ENCODE measurements at places on chromosomes 7 and 10.

DNA sequence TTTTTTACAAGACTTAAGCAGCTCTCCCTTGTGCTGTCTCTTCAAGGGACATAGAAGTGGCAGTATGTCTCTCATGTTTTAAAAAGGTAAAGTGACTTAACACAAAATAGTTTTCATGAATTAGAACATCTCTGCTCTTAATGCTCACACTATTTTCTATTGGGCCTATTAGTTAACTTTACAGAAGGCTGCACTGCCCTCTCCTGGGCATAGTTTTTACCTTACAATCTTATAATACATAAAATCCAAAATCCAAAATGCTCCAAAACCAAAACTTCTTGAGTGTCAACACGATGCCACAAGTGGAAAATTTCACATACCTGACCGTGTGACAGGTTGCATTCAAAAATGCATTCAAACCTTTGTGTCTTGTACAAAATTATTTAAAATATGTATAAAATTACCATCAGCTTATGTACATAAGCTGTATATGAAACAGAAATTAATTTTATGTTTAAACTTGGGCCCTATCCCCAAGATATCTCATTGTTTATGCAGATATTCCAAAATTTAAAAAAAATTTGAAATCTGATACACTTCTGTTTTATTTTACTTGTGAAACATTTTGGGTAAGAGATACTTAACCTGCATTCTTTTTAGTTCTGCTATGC, 25.8 kb downstream of the TES start:
- peak; percentile 51 for DNase-seq

DNA sequence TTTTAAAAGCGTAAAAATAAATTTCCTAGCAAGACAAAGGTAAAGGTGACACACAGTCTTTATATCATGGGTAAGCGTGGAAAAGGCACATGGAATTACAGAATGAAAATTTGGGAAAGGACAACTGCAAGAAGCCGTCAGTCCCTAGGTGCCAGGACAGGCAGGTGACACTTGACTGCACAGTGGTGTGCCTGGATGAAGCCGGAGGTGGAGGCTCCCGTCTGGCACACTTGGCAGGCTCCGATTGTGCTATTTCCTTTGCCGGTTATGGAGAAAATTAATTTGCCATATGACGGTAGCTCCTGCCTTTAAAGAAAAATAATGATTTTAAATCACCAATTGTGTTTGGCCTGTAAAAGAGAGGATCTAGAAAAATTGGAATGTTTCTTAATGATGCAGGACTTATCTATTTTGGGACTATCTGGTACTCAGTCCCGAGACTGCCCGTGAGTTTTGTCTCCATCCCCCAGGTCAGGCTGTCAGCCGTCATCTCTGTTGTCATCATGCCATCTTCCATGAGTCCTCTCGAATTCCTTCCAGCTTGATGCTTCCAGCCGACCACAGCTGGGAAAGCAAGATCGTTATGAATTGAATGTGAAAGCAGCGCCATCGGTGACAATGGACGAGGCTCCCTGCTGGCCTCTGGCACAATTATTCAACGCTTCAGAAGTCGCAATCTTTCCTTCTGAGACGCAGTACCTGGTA, 56.2 kb upstream of the MGMT start:
- DNase-seq, result no peak

DNA sequence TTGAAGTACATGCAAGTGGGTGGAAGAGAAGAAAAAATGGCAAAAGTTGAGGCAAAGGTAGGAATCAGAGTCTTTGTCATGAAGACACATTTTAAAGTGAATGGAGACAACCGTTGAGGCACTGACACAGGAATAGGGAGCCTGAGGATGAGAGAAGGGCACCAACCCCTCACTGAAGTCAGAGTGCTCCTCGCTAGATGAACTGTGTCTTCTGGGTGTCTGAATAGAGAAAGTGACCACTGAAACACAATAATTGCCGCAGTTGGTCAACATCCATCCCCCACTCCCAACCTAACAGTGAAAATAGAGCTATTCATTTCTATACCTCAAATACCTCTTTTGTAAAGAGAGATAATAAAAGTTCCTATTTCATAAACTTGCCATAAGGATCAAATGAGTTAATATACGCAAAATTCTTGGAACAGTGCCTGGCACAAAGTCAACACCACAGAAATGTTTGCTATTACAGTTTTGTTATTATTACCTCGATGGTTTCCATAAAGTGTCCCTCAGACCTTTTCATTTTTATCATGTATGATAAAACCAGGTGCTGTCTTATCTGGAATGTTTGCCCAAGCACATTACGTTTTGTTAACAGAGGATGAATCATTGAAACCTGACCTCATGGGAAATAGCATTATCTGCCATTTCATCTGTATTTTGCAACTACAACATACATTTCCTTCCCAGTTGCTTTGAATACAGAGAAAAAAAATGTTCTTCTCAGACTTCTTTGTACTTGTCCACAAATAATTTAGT, 61.8 kb upstream of the SP4 start:
- no peak for DNase-seq

- no peak for DNase-seq
Observed at GRCh38 chr10:28090506-28090905, 91.6 kb upstream of the ODAD2 start.

GRCh38 chr10:78927257-78927995, 141.3 kb upstream of the ZMIZ1 start:
- no peak for DNase-seq

DNA sequence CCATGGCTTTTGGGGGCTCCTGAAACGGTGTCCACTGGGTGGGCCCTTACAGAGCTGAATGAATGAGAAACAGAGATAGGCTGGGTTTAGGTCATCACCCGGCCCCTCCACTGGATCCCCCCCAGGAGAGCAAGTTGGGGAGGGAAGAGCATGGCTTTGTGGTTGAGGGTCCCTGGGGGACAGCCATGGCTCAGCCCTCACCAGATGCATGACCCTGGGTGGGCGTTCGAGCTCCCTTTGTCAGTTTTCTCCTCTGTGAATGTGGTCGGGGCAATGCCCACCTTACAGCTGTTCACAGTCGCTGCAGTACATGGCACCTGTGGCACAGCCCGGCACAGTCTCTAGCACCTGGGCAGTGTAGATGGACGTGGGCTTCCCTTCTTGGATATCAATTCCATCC, 40.6 kb upstream of the CXCL12 start:
- DNase-seq, result no peak

DNA sequence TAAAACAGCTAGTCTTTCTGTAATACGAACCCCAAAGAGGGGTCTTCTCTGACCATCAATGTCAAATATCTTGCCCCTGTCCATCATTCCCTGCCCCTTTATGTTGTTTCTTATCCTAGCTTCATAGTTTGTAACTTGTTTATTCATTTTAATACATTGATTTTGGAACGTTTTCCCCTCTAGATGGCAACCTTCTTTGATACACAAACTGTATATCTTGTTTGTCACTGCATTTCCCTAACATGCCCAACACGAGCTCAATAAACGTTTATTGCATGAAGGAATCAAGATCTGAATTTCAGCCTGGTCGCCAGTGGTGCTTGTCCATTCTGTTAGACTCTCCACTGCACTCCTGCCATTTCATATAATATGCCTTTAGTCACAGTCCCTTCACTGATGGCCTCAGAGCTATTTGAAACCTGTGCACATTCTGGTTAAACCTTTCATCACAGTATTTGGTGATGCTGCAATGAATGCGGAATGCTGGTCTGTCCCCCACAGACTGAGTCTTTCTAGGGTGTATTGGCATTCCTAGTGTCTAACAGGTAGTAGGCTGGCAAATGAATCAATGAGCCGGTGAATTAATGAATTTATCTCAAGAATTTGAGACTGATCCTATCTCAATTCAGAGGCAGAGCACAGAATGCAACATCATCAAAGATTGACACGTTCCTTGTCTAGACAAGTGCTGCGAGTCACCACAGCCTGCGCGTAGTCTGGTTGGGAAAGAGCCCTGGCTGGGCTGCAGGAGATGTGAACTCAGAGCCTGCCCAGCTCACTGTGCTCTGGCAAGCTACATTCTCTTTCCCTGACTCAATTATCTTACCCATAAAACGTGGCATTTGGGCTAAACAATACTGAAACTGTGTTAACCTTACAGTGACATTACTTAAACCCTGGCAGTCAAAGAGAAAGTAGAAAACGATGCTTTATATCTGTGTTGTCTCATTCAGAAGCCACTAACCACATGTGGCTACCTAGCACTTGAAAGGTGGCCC, 55.2 kb upstream of the FRMD4A start:
- DNase-seq, result no peak

- DNase-seq, result no peak
Observed at GRCh38 chr10:64312876-64313275, 791.7 kb downstream of the REEP3 start.

DNA sequence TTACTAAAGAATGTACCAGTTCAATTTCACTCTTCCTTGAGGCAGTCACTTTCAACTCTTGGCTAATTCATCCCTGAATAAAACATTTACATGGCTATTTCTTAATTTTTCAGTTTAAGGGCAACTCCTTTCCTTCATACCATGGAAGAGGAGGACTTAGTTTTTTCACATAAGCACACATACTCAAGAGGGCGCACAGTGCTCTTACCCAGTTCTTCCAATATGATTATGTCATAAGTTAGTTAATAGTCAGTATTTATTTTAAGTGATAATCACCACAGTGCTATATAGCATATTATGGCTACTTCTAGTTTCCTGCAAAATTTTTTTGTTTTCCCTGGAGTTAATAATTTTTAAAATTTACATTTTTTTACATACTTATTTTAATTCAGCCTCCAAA, 58.6 kb downstream of the SND1 start:
- DNase-seq, result no peak

DNA sequence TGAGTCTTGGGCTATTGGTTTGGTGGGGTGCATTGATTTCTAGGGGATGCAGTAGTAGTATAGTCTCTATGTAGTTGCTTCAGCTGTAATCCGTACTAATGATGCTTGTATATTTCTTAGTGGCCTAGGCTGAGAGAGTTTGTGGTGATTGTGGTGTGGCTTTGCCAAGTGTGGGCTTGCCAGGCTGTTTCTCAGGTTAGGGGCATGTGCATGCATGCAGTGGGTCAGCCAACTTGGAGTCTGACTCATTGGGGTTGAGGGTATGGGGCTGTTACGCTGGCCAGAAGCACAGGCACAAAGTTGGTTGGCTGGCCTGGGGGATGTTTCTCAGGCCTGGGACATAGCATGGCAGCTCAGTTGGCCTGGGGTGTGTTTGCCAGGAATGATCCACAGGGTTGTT, 25.7 kb upstream of the PLA2G12B start:
- no peak for DNase-seq

GRCh38 chr10:1535301-1535965, 201.9 kb downstream of the ADARB2 start:
- no peak for DNase-seq

GRCh38 chr7:20282959-20283358, 47.7 kb upstream of the ITGB8 start:
- no peak for DNase-seq

DNA sequence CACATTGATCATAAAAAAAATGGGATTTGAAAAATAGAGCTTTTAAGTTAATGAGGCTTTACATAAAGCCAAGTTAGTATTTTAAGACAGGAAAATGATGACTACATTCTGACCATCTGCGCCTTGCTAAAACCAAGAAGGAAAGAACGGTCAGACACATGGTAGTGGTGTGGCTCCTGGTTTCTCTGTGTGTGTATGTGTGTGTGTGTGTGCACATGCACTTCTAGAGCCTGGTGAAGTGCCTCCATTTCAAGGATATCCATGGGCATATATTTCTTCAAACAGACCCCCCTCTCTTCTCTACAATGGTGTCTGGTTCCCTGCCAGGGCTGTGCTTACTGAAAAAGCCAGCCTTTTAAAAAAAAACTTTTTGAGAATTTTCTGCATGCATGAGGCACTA, 80.9 kb downstream of the FRMPD2 start:
- DNase-seq, result no peak

GRCh38 chr7:21914671-21915070, 31.0 kb downstream of the CDCA7L start:
- DNase-seq, result no peak

DNA sequence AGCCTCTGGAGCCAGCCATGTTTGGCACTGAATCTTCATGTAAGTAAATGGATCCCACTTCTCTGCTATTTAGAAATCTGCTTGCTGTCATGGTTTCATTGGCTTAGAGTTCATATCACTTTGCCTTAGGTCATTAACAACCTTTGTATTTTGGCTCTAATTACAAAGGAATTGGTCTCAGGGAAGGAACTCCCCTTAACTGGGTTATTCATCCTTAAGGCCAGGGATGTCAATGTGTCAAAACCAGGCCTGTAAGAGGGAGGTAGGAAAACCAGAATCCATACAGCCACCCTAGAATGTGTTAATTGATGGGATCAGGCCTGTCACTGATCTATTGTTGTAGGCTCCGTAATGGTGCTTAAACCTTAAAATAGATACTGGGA, 67.3 kb downstream of the ST7 start:
- no peak for DNase-seq

GRCh38 chr7:51354897-51355296, 38.3 kb upstream of the COBL start:
- DNase-seq, result no peak

GRCh38 chr7:113664867-113665266, 253.9 kb downstream of the PPP1R3A start:
- no peak for DNase-seq

DNA sequence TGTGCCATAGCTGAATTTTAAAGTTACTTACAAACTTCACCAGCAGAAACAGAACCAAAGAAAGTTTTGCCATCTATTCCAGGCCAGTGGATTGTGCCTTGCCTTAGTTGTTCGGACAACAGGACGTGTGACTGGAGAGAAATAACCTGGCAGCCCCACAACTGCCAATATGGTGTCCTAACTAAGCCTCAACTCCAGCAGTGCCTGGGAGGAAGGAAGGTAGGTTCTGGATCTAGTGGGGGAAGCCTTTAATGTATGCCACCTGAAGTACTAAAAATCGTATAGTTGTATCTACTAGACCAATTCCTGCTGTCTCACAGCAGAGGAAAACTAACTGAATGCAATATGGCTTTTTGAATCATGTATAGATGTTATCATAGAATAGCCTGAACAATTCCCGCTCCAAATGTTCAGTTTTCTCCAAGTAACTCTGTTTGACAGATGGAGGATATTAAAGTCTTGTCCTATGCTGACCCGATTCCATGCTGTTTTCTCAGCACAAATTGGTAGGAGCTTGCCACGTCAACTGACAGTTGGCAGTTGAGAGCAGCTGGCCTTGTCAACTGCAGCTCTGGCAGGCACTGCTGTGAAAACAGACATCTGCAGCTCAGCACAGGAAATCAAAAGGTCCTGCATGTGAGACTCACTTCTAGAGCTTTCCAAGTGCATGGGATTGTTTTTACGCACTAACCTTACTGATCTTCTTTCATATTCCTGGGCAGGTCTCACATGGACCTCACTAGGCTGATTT, 84.5 kb upstream of the WNT16 start:
- no peak for DNase-seq

GRCh38 chr7:33486633-33487032, 357.3 kb downstream of the BBS9 start:
- no peak for DNase-seq

GRCh38 chr7:111474723-111475418, 87.4 kb downstream of the IMMP2L start:
- no peak for DNase-seq

DNA sequence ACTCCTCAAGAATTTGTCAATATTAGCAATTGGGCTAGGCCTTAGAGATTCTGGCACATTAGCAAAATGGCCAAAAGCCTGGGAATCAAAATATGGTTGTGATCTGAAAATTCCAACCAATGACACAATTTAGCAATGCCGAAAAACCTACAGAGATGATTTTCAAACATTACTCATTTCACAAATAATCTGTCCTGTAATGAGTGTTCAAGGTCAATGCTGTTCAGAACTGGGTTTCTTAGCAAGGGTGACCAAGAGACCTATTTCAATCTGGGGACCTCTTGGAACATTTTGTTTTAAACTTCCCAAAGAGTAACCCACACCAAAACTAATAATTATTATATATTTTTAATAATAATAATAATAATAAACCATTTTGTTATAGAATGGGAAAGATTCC, 24.1 kb downstream of the ELMO1 start:
- no peak for DNase-seq
